ENCODE measurements at places on chromosomes 13 and 19. TPM values are rescaled to one million over a fixed set of nuclear protein-coding genes. Genes with fewer than 3 reads are reported as not detected.

The SYCN gene
- total RNA-seq = not detected

The KLK10 gene
- not detected for total RNA-seq

The CIC gene
- total RNA-seq = 90.6 TPM

The RPS15 gene
- 1,747 TPM for total RNA-seq

The KLF1 gene
- 0.46 TPM for total RNA-seq

The CBLC gene
- total RNA-seq = not detected

The ZNF132 gene
- total RNA-seq = 3.1 TPM

DNA sequence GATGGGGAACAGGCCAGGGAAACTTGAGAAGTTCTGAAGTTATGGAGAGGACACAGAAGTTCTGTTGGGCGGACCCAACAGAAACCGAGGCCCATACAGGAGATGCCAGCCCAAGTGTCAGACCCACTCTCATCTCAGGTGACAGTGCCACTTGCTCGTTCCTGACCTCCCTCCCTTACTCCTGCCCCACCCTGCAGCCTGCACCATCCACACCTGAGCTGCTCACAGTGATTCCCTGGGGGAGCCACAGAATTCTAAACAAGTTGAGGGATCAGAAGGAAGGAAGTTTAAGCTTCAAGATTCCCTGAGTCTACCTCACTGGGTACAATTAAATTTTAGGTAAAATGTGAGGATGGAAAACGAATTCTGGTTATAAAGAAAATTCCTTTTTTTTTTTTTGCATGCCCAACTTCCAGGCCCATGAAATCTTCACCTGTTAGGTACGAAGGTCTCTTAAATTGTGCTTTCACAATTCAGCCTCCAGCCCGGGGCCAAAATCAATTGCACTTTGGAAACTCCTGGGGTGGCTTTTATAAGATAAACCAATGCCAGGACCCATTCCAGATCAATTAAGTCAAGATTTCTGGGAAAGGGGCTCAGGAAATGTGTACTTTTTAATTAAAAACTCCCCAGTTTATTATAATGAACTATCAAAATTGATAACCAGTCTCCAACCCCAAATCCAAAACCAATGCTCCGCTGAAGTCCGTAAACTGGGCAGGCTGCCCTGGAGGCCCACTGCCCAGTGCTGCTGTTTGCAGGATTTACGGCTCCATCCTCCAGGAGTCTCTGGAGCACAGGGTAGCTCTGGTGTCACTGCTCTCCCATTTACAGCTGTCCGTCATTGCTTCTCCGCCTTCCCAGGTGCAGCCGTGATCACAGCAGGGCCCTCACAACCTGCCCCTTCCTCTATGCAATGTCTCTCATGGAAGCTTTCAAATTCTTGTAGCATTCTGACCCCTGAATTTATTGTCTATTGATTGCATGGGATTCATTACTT lies 643.5 kb downstream of the UQCRFS1 start:
- DNase-seq = no peak

DNA sequence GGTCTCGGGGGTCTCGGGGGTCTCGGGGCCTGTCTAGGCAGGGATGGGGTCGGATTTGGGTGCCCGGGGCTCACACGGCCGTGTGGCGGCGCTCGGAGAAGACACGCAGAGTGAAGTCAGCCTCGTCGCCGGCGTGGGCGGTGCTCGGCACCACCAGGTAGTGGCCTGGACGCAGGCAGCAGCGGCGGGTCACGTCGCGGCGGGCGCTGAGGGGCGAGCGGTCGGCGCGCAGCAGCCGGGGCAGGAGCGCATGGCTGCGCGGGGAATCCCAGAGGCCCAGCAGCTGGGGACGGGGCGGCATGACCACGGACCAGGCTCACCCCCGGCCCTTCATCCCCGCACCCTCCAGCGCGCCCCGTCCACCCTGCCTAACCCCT lies 8.2 kb downstream of the CAPN12 start:
- no peak for DNase-seq

DNA sequence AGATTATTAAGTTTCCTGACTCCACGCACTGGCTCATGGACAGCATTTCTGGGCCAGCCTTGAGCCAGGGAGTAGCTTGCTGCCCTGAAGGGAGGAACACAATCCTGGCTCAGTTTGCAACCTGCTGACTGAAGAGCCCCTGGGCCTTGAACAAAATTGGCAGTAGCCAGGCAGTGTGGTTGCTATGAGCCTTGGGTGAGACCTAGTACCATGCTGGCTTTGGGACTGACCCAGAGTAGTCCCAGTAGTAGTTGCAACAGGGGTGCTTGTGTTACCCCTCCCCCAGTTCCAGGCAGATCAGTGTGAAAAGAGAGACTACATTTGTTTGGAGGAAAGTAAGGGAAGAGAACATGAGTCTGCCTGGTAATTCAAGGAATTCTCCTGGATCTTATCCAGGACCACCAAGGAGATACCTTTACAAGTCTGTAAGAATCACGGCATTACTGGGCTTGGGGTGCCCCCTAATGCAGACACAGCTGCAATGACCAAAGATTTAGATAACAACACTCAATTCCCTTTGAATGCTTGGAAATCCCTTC lies 22.0 kb downstream of the ITGBL1 start:
- no peak for DNase-seq

- no peak for DNase-seq
Measured at GRCh38 chr13:49993666-49994065, 3.2 kb upstream of the TRIM13 start.

DNA sequence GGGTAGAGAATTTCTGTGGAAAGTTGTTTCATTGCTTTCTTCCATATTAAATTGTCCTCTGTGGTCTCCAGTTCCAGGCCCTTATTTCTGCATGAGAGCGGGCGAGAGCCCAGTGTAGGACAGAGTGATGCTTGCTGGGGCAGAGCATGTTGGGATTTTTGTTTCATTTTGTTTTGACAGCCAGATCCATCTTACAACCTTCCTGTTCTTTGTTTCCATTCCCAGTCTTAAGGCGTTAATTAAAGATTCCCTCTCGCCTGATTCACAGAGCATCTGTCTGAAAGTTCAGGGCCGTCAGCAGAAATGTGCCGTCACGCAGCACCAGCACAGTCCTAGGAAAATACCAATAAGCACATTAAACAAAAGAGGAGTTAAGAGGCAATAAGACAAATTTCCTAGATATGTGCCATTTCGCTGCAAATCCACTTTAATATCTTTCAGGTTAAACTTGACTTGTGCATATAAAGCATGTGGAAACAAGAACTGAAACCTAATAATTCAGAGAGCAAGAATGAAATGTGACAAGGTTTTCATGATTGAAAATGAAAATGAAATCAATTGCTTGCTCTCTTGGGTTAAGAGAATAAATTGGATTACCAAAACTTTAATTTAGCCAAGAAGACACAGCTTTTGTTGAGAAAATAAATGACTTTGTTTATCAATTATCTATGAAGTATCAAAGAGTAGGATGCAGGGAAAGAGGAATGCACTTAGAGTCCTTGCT lies 210.7 kb upstream of the SLC10A2 start:
- no peak for DNase-seq

DNA sequence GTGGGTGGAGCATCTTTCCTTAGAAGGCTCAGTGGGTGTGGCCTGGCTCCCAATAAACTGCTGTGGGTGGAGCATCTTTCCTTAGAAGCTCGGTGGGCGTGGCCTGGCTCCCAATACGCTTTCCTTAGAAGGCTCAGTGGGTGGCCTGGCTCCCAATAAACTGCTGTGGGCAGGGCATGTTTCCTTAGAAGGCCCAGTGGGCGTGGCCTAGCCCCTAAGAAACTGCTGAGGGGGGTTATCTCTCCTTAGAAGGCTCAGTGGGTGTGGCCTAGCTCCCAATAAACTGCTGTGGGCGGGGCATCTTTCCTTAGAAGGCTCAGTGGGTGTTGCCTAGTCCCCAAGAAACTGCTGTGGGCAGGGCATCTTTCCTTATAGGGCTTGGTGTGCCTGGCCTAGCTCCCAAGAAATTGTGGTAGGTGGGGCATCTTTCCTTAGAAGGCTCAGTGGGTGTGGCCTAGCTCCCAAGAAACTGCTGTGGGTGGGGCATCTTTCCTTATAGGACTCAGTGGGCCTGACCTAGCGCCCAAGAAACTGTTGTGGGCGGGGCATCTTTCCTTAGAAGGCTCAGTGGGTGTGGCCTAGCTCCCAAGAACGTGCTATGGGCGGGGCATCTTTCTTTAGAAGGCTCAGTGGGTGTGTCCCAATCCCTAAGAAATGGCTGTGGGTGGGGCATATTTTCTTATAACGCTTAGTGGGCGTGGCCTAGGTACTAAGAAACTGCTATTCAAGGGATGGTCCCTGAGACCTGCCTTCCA lies 10.3 kb downstream of the HSH2D start:
- no peak for DNase-seq

DNA sequence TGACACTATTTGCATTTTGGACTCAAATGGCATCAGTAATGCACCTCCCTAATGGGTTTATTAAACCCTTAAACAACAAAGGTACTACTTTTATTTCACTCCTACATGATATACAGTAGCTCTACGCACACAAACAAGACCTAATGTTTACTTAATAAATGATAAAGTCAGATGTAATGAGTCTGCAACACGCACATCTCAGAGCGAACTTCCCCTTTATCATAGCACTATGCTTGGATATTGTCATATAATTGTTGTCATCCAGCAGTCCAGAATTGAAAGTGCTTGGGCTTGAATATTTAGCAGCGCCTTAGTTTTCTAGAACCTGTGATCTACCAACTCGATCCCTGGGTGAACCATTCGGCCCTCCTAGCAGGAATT lies 772 bp downstream of the PARP4 start:
- DNase-seq = no peak

GRCh38 chr13:114228176-114228575 lies 6.5 kb upstream of the CDC16 start:
- no peak for DNase-seq

GRCh38 chr13:43303033-43303729 lies 279.8 kb downstream of the DNAJC15 start:
- DNase-seq = no peak

- DNase-seq = peak; percentile 92
Measured at GRCh38 chr19:16829010-16829821, at the start of gene SIN3B. SIN3B (plus strand) TSS chr19:16829398; CDS start chr19:16829421, 23 bp downstream.

GRCh38 chr13:34076319-34076718 lies 258.4 kb downstream of the RFC3 start:
- no peak for DNase-seq

DNA sequence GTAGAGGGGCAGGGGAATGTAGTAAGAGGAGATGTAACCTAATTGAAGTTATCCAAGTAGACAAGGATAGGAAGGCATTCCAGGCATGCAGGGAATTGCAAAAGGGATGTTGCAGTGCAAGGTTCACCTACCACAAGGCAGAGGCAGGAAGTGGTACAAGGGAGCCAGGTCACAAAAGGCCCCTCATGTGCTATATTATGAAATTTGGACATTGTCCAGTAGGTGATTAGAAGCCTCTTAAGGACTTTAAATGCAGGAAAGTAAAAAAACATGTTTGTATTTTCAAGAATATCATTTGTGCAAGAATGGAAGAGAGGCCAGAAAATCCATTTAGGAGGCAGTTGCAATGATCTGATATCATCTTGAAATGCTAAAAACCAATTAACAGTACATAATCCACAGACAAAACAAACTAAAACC lies 111.4 kb downstream of the FRY start:
- no peak for DNase-seq

DNA sequence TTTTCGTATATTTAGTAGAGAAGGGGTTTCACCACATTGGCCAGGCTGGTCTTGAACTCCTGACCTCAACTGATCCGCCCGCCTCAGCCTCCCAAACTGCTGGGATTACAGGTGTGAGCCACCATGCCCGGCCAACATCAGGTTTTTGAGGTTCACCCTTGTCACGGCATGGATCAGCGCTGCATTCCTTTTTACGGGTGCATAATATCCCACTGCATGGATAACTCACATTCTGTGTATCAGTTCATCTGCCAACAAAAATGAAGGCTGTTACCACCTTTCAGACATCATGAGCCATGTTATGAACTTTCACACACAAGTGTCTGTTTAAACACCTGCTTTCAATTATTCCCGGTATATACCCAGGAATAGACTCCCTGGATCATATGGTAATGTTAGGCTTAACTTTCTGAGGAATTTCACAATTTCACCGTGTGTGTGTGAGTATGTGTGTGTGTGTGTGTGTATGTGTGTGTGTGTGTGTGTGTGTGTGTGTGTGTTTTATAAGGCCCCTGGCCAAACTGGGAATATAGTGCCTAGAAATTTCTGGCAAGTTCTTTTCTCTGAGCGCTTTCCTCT lies 52.2 kb downstream of the AP1M1 start:
- no peak for DNase-seq

- no peak for DNase-seq
Measured at GRCh38 chr13:43478902-43479301, 307.9 kb downstream of the ENOX1 start.

GRCh38 chr13:95756072-95756471 lies 79.1 kb downstream of the DNAJC3 start:
- DNase-seq = no peak

- DNase-seq = no peak
Measured at GRCh38 chr19:5095568-5095850, 126.6 kb downstream of the KDM4B start.

GRCh38 chr13:110463871-110464510 lies 97.5 kb downstream of the RAB20 start:
- no peak for DNase-seq

- DNase-seq = no peak
Measured at GRCh38 chr19:47257411-47258169, 1.3 kb downstream of the CCDC9 start.

- DNase-seq = no peak
Measured at GRCh38 chr13:78147905-78148304, 229.3 kb upstream of the EDNRB start.

- no peak for DNase-seq
Measured at GRCh38 chr13:114135731-114136171, 3.3 kb upstream of the RASA3 start.

GRCh38 chr19:50415661-50416033 lies 3.1 kb upstream of the SPIB start:
- DNase-seq = no peak

- DNase-seq = no peak
Measured at GRCh38 chr19:53853707-53854106, 14.0 kb upstream of the MYADM start.

DNA sequence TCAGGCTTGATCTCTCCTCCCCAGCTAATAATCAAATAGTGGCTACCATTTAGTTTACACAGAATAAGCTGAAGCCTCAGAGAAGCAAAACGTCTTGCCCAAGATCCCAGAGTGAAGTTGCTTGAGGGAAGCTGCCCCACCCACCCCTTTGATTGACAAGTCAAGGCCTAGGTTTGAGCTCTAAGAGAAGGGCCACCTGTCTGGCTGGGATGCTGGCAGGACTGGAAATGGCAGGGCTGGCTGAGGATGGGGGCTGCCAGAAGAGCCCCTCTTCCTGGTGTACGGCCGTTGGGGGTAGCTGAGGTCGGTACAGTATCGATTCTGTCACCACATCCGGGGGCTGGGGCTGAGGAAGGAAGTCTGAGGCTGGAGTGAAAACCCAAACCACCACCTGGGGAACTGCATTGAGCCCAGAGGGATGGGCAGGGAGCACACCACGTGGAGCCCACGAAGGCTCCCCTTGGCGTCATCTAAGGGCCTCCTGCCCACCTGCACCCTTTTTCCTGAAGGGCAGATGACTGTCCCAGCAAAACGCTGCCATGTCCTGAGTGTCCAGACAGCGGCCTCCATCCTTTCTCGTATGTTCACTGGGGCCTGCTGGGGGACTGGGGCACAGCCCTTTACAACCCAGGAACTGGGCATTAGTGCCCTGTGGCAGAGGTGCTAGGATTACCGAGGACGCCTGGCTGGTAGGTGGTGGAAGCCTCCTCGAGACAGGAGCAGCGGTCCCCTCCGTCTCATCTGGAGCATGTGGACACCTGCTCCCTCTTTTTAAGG lies 1.4 kb upstream of the PRKD2 start:
- DNase-seq = peak; percentile 37

- DNase-seq = peak; percentile 75
Measured at GRCh38 chr19:55178781-55179599, 1.1 kb downstream of the SYT5 start.

Data from activated naive CD4-positive, alpha-beta T cell treated with anti-CD3 and anti-CD28 coated beads, Interleukin-2, amount 50 U/mL, for 72 hours (primary cell).